ENCODE measurements at places on chromosomes 12 and 14.

GRCh38 chr14:75286313-75286712 lies 7.7 kb downstream of the FOS start:
- no peak for DNase-seq

DNA sequence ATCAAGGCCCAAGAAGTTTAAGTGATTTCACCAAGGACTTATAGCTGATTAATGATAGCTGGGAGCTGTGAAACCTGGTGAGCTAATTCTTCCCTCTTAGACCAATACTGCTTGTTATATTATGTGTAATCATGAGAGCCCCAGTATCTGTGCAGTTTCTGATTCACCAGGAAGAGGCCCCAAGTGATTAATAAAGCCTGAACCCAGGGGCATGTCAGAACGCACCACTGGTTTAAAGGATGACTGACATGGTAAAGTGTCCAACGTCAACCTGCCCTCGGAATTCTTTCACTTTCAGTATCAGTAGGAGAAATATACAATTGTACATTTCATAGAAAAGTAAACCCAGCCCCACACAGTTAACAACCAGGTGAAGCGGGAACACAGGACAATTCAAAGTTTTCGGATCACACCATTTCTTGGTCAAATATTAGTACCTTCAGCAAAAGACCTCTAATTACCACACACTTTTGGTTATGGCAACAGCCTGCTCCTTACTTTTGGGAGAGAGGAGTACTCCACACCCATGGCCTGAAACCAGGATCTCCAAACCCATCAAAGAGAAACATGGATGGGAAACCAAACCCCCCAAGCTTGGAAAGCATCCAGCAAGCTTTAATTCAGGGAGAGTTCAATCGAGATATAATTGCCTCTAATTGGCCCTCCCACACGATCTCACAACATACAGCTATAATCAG lies 28.5 kb downstream of the TMCC3 start:
- DNase-seq = no peak

DNA sequence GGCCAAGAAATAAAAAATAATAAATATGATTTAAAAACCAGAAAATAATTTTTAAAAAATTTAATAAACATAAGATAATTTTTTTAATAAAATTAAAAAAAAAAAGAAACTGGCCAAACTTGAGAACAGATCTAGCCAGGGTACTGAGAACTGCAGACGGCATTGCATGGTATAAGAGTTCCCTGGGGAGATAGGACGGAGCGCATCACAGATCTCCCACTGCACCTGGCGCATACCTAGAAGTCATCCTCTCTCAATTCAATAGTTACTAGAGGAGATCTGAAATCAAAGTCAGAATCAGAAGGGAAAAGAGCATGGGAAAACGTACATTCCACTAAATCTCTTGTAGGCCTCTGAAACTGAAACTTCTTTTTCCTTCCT lies 58.9 kb upstream of the BCL2L14 start:
- no peak for DNase-seq

GRCh38 chr14:93638790-93639189 lies 149.5 kb downstream of the PRIMA1 start:
- no peak for DNase-seq

GRCh38 chr14:50083467-50084337 lies 32.7 kb downstream of the VCPKMT start:
- DNase-seq = peak; percentile 14

- DNase-seq = no peak
Observed at GRCh38 chr12:599756-600155, 63.5 kb downstream of the NINJ2 start.

DNA sequence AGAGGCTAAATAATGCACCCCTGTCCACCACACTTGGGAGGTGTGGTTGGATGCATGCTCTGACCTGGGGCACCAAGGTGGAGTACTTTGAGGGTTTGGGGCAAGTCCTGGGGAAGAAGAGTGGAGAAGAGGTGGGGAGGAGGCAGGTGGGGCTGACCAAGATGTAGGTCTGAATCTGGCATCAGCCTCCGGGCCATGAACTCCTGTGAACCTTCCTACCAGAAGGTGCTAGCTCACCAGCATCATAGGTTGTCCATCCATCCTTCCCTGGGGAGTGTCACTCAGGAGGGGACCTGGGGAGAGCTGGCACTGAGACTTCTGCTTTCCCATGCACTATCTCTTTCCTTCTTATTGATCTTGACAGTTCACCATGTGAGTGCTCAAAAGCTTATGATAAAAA lies 13.6 kb upstream of the EMP1 start:
- no peak for DNase-seq

DNA sequence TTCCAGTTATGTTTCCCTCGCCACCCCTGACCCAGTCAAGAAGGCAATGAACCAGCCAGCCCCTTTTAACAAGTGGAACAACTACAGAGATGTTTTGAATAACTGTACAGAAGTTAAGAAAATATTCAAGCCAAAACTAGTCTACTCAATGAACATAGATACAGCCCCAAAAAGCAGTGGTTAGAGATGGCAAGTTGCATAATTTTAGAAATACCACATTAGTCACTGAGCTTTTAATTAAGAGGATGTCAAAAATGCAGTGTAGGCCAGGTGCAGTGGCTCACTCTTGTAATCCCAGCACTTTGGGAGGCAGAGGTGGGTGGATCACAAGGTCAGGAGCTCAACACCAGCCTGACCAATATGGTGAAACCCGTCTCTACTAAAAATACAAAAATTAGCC lies 27.2 kb downstream of the PROX2 start:
- no peak for DNase-seq

DNA sequence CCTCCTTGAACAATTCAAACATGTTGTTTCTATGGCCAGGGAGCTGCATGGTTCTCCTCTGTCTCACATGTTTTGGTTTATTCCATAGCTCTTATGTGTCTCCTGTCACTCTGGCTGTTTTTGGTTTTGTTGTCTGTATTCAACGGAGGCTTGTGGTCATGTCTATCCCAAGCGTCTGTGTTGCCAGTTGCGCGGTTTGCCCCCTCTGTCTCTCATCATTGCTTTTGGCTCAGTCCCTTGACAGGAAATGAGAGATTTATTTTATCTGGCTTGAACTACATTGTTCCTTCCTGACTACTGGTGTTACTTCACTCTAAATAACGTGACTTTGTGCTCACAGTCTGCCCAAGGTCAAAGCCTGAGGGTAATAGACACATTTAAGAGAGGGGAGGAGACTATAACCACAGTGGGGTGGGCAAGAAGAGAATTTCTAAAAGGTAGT lies 96.4 kb upstream of the SOX5 start:
- DNase-seq = no peak

DNA sequence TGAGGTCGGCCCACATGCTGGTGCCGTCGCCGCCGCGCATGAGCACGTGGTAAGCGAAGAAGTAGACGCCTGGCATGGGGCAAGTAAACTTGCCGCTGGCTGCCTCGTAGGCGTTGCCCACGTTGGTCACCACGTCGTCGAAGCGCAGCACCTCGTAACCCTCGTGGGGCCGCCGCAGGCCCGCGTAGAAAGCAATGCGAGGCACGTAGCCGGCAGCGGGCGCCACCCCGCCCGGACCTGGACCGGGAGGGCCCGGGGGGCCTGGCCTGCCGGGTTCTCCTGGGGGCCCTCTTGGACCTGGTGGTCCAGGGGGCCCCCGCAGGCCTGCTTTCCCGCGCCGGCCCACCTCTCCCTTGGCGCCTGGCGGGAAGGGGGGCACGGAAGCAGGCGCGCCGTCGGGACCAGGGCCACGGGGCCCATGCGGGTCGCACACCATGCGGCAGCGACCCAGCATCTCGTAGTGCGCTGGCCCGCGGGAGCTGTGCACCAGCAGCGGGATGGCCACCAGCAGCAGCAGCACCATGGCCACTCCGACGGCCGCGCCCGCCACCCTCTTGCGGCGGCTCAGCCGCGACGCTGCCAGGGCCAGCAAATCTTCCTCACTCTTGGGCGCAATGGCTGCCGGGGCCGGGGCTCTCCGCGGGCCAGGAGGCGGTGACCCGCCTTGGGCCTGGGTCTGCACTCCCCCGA lies 888 bp downstream of the C1QL4 start:
- no peak for DNase-seq

DNA sequence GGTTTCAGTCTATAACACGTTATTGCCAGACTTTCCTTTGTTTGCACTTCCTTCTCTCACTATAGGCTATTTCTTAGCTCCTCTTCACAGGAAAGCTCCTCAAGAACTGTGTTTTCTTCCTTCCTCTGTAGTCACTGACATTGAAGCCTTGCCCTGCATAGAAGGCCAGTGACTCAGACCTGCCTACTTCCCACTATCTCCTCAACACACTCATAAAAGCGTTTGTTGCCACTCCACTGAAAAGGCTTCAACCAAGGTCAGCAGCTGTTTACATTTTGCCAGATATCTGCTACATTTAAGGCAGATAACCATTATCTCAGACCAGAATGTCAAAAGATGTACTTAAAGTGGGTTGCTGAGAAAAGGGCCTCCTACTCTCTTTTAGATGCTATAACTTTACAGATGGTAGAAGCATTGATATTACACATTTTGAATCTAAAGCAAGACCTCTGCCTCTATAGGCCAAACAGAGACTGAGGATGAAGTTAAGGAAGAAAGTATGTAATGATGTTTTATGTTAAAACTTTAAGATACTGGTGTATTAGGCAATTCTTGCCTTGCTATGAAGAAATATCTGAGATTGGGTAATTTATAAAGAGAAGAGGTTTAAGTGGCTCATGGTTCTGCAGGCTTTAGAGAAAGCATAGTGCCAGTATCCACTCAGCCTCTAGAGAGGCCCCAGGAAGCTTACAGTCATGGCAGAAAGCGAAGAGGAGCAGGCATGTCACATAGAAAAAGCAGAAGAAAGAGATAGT lies 233.3 kb upstream of the FLRT2 start:
- no peak for DNase-seq

DNA sequence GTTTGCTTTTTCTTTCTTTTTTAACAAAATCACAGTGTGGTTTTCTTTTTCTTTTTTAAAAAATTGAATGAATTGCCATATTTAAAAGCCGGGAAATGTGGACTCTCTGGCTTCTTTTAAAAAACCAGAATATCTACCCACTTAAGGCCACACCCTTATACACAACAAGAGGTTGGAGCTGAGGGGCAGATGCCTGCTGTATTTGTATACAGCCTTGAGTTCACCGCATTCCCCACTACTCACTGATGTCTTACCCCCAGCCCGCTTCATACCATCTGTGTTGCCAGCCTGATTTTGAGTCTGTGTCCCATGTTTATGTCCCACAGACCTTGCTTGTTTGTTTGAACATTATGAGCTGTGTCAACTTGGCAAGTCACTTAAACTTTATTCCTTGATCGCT lies 14.3 kb downstream of the JDP2 start:
- DNase-seq = no peak

- DNase-seq = no peak
Observed at GRCh38 chr12:52557476-52557875, 4.5 kb upstream of the KRT71 start.

DNA sequence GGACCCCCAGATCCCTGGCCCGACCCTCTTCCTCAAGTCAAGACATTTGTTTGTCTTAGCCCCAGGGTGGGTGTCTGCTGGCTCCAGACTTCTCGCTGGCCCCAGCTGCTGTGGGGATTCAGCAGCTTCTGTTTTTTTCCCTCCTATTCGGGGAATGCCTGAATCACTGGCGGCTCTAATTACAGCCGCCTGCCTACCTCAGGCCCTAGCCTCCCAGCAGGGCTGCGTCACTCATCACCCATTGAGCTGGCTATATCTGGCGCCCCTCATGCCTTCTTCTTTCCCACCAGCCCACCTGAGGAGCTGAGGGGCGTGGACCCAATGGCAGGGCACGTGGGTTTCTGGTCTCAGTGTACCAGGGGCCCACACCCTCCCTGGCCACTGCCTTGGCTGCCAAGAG lies 10.1 kb downstream of the KRT80 start:
- DNase-seq = no peak

- DNase-seq = no peak
Observed at GRCh38 chr12:68319988-68320623, 12.1 kb downstream of the MDM1 start.

DNA sequence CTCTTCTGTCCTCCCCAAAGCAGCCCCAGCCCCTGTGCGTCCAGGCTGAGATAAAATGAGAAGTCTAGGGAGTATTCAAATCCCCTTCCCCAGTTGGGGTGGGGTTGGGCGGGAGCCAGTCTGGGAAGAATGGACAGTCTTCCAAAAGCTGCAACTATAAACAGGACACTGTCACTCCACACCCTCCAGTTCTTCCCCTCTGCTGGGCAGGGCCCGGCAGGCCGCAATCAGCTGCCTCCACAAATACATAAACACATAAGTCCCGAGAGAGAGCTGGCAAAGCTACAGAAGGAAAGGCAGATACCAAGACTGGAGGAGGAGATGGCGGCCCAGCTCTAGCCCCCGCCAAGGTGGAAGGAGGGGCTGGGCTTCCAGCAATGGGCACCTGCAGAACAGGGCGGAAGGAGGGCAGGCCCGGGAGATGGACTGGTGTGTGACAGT lies 12.7 kb downstream of the LTBP2 start:
- no peak for DNase-seq

DNA sequence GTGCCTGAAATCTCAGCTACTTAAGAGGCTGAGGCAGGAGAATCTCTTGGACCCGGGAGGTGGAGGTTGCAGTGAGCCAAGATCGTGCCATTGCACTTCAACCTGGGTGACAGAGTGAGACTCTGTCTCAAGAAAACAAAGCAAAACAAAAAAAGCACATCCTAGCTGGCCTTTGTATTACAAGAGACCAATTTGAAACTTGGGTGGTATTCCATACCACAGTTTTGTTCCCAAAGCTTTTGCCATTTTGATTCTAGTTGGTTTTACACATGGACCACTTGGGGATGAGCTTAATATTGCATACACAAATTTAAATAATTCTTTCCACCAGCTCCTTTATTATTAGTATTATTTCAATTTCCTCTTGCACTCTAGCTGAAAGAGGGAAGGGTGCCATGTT lies 276.9 kb upstream of the SLC16A7 start:
- DNase-seq = no peak

DNA sequence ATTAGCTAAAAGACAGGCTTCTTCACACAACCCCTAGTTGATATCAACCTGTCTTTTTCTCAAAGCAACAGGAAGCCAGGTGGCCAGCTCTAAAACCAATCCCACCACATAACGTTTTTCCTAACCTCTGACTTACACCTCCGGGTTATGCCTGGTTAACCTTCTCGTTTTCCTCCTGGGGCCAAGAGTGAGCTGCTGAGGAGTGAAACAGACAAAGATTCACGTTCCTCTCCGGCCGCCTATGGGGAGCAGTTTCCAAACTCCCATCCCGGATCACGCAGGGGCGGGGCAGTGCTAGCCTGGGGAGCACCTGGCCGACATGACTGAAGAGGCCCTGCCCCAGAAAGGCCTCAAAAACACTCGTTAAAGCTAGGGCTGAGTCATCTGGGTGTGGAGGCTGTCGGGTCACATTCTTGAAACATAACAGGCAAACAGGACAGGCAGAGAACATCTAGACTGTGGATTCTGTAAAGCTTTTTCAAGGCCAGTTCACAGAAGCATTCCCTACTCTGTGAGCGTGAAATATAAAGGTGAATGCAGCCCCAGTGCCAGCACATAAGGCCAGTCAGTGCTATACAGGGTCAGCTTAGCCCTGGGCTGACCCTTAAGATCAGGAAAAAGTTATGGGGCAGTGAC lies 25.9 kb upstream of the LGALS3 start:
- DNase-seq = peak; percentile 40

GRCh38 chr14:77007975-77008421 lies 20.5 kb downstream of the IRF2BPL start:
- DNase-seq = no peak

GRCh38 chr12:74031045-74031444 lies 506.6 kb upstream of the ATXN7L3B start:
- no peak for DNase-seq
